Activated CD4-positive, alpha-beta T cell treated with anti-CD3 and anti-CD28 coated beads, Interleukin-2, amount 50 U/mL, for 4 hours (primary cell): ENCODE measurements at places on chromosomes 4 and X.

DNA sequence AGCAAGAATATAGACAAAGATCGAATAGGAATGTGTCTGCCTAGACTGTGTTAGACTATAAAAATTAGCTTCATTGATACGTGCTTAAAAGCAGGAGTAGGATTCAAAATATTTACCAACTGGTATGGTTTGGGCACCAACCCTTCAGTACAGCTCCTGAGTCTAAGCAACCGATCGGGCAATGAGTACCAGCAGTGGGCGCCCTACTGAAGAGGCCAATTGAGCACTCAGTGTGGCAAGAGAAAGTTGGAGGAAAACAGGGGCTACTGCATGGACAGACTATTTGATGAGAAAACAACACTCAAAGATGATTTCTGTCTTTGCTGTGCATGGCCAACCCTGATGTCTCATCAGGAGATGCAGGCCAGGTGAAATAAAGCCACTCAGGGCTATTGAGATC, 176.0 kb upstream of the NWD2 start:
- no peak for DNase-seq

DNA sequence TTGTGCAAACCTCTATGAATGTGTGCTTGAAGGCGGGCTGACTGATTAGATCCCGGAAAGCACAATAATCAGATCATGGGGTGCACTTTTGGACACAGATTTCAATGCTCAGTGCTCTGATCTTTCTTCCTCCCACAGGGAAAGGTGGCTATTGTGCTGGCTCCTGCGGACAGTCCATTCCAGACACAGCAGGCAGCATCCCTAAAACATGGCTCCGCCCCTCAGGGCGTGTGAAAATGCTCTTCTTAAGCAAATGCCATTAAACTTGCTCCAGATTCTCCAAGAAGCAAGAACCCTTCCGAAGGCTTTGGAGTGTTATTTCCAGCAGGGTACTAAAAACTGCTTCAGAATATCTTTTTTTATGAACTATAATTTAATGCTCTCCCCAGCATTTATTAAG, 100.0 kb downstream of the SLC2A9 start:
- DNase-seq: no peak

- DNase-seq: no peak
Observed at GRCh38 chr4:101122019-101122418, 225.3 kb downstream of the PPP3CA start.

GRCh38 chr4:123954220-123954619, 557.6 kb downstream of the SPRY1 start:
- no peak for DNase-seq

- no peak for DNase-seq
Observed at GRCh38 chr4:112592717-112593116, 44.0 kb downstream of the ZGRF1 start.

GRCh38 chrX:118286066-118286762, 59.7 kb upstream of the WDR44 start:
- DNase-seq: no peak

GRCh38 chrX:30613721-30614120, 36.2 kb upstream of the TASL start:
- no peak for DNase-seq
